ENCODE measurements at places on chromosomes 7 and 10. TPM values are rescaled to one million over a fixed set of nuclear protein-coding genes. Genes with fewer than 3 reads are reported as not detected.

Gene KCP
- 0.19 TPM for total RNA-seq

Gene MLXIPL
- not detected for total RNA-seq

Gene CALCR
- not detected for total RNA-seq

Gene EPHA1
- 15.8 TPM for total RNA-seq

Gene RGR
- not detected for total RNA-seq

Gene FAS
- total RNA-seq: 51.8 TPM

Gene AGR2
- total RNA-seq: not detected

Gene PTER
- total RNA-seq: 17.6 TPM

Gene WDFY4
- 2.9 TPM for total RNA-seq

Gene FAM25G
- not detected for total RNA-seq

Gene ZNF37A
- total RNA-seq: 19.4 TPM

Gene COBL
- total RNA-seq: not detected

Gene HOXA5
- not detected for total RNA-seq

Gene WNT2
- not detected for total RNA-seq

Gene BBS9
- 9.9 TPM for total RNA-seq

Gene HOXA10
- not detected for total RNA-seq

Gene ATOH7
- not detected for total RNA-seq

Gene INHBA
- 0.12 TPM for total RNA-seq

Gene C7orf57
- not detected for total RNA-seq

Gene CLRN3
- total RNA-seq: not detected

Gene HYCC1
- 70.8 TPM for total RNA-seq

Gene ANKRD30A
- not detected for total RNA-seq

Gene TAS2R60
- not detected for total RNA-seq

Gene UBTD1
- total RNA-seq: 1.1 TPM

Gene ANKRD22
- 0.86 TPM for total RNA-seq

Gene SFTPA1
- total RNA-seq: not detected

Gene UCMA
- not detected for total RNA-seq

Gene METTL27
- total RNA-seq: 2.6 TPM

Gene TRPV5
- not detected for total RNA-seq

Data from activated naive CD4-positive, alpha-beta T cell treated with anti-CD3 and anti-CD28 coated beads, Interleukin-2, amount 10 ng/mL, durations not matched to agents 5 hours and 36 hours (primary cell).